ENCODE measurements at places on chromosomes 13 and 19.

DNA sequence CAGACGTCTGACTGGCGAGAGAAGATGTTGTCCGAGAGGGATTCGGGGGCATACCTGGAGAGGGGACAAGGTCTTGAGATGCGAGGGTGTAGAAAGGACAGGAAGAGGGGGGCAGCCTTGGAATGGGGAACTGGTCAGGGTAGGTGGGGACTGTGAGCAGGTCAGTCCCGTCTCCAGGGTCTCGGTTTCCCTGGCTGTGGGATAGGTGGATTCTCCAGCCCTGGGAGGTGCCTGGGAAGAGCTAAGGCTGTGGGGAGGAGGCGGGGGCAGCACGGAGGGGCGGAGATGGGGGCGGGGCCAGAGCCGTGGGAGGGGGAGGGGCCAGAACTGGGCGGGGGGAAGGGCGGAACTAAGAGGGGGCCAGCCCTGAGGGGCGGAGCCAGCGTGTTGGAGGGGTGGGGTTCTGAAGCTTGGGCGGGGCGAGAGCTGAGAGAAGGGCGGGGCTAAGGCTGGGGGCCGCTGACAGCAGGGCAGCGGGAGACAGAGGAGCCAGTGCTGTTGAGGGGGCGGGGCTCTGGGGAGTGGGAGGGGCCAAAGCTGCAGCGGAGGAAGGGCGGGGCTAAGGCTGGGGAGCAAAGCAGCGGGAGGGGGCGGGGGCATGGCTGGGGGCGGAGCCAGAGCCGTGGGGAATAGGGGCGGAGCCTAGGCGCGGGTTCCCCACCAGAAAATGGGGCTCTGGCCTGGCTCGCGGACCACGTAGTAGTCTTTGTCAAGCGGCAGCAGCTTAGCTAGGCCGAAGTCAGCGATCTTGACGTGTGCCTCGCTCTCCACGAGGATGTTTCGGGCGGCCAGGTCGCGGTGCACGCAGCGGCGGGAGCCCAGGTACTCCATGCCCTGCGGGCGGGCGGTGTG is 9.5 kb upstream of the INSL3 start:
- peak; percentile 74 for DNase-seq

GRCh38 chr13:46116653-46117502 is 12.0 kb upstream of the CPB2 start:
- DNase-seq, result no peak

GRCh38 chr13:33287142-33287882 is 1.8 kb upstream of the STARD13 start:
- DNase-seq, result no peak

- DNase-seq, result no peak
These were observed 1.4 kb downstream of the SGCG start for GRCh38 chr13:23182142-23182541.

DNA sequence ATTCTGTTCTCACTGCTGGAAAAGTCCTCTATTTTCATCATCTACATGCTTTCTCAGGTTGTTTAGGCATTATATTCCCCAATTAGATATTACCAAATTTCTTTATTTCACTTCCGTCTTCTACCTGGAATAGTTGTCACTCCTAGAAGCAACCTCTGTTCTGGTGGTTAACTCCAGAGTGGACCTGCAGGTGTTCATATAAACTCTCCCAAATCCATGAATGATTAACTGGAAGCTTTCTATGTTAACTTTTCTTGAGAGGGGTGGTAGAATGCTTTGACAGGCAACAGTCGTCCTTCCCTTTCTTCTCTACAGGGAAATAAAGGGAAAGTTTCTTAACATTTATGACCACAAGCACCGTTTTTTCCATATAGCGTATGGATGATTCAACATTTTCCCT is 48.4 kb upstream of the UFM1 start:
- DNase-seq, result no peak

DNA sequence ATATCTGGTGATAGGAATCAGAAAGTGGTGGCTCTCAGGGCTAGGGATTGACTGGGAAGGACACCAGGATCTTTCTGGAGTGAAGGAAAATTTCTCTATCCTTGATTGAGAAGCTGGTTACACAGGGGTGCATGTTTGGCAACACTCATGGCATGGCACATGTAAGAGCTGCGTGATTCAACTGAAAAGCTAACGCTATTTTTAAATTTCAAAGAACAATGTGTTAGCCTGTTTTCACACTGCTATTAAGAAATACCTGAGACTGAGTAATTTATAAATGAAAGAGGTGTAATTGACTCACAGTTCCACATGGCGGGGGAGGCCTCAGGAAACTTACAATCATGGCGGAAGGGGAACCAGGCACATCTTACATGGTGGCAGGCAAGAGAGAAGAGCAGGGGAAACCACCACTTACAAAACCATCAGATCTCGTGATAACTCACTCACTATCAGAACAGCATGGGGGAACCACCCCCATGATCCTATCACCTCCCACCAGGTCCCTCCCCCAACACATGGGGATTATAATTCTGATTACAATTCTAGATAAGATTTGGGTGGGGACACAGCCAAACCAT is 7.4 kb downstream of the SIGLEC8 start:
- DNase-seq, result no peak

- no peak for DNase-seq
These were observed 7.0 kb upstream of the LRP3 start for GRCh38 chr19:33187183-33187540.

DNA sequence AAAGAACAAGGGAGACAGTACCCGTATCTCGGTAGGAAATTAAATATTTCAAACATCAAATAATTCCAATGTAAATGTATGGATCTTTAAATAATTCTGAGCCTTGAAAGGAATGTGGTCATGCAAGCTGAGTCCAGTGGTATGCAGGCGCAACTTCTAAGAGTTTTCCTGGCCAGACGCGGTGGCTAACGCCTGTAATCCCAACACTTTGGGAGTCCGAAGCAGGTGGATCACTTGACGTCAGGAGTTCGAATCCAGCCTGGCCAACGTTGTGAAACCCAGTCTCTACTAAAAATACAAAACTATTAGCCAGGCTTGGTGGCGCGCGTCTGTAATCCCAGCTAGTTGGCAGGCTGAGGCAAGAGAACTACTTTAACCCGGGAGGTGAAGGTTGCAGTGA is 1.1 kb upstream of the ZNF845 start:
- DNase-seq, result no peak

DNA sequence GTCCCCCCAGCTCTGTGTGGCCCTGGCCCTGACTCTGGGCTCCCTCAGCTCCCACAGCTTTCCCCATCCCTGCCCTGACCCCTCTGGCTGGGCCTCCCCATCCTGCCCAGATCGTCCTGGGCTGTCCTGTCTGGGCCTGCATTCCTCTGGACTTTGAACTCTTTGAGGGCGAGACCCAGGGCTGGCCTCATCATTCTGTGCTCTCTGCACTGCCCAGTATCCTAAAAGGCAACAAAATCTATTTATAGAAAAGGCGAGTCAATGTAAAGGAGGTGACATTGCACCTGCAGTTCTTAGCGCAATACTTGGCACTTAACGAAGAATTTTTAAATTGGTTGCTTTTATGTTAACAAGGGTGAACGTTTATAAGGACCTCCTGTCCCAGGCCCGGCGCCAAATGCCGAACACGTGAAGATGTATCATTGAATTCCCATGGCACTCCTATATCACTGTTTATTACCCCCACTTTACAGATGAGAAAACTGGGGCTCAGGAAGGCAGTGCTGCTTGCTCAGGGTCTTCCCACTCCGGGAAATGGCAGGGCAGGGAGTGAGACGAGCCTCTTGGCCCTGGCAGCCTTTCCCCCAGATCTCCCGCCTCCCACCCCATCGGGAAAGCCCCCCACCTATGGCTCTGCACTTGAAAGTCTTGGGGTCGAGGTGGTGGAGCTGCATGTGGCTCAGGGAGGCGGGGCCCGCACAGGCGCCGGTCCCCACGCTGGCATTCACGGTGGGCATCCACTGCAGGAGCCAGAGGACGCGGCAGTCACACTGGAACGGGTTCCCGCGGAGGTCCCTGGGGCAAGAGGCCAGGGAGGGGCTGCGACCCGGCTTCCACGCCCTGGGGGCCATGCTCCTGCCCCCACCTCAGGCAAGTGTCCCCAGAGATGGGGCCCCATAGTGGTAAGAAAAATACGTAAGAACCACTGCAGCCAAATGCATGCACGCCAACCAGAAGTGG is 3.8 kb downstream of the LGI4 start:
- DNase-seq, result no peak

DNA sequence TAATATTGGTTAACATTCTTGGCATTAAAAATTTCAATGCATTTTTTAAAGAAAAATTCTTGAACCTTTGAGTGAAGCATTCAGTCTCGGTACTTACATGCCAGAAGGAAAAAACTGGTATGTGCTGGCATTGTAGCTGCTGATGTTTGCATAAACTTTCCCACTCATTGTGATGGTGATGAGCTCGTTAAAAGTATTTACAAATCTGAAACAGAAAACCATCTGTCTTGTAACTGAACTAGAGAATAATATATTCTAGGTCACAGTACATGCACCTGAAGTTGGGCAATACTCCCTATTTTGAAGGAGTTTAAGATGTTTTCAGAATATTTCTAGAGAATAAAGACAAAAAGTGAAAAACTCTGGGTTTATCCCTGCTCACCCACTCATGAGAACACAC is 64.1 kb downstream of the SLC15A1 start:
- DNase-seq, result no peak

DNA sequence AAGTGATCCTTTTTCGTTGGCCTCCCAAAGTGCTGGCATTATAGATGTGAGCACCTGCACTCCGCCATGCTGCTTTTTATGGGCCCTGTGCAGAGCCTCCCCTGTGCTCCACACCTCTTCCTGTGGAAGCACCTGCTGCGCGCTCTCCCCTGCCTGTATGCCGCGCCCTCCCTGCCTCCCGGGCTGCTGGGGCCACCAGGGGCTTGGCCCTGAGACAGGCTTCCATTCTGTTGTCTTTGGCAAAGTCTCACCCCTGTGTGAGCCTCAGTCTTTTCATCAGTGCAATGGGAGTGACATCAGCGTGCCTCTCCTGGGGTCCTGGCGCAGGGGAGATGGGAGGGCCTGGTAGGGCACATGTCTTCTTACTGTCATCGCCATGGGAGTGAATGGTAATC is 1.3 kb downstream of the FAM174C start:
- DNase-seq, result no peak

- no peak for DNase-seq
These were observed 133.7 kb downstream of the GGACT start for GRCh38 chr13:100454876-100455275.

GRCh38 chr19:1847684-1848398 is 442 bp downstream of the REXO1 start:
- DNase-seq, result no peak

- no peak for DNase-seq
These were observed 139.3 kb downstream of the TNFRSF19 start for GRCh38 chr13:23709536-23709935.

GRCh38 chr13:113804703-113805430 is 45.8 kb downstream of the TMEM255B start:
- DNase-seq, result no peak

- peak; percentile 78 for DNase-seq
These were observed 102.6 kb upstream of the RNF113B start for GRCh38 chr13:98279473-98280175.

DNA sequence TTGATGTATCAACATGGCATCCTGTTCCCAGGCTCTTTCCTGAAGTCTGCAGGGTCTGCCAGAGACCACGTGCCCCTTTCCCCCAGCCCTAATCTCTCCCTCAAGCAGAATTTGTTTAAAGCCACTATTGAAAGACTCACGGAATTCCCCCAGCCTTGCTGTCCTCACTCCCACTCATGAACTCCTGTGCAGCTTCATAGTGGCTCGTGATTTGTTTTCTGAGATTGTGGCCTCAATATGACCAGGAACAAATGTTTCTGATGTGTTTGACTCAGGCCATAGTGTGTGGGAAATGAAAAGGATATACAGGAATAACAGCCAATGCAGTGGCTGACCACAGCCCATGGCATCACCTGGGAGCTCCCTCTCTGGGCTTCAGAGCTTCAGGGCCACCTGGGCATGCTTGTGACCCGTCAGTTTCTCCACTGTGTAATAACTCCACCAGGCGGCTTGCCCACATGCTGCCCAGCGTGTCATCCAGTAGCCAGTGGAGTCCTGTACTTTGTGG is 8.1 kb upstream of the SERPINE3 start:
- DNase-seq, result no peak

DNA sequence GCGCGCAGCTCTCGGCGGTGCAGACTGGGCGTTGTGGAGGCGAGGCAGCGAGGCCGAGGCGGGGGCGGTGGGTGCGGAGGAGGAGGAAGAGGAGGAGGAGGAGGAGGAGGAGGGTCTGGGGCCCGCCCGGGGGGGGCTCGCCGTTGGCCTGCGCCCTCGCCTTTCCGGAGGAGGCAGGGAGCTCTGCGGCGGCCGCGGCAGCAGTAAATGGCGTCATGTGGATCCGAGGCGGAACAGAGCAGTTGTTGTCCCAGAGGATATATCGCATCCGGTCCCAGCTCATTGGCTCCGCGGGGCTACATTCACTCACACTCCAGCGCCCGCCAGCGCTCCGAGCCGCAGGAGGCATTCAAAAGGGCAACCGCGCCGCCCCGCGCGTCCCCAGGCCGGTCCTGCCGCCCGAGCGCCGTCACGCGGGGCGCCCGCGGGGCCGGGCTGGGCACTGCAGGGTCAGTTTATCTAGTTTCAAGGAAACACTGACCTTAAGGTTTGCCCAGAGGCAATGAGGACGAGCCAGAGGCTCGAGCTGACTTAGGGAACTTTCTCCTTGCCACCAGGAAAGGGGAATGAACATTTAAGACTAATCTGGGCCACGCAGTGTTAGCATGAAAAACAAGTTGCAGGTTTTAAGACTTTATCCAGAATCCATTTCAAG is at the start of gene SPRY2:
Gene SPRY2, minus strand, starts transcription at position 26 of the 655 bp plus-strand sequence. CDS start 3,421 bp downstream, outside the sequence.
- no peak for DNase-seq

DNA sequence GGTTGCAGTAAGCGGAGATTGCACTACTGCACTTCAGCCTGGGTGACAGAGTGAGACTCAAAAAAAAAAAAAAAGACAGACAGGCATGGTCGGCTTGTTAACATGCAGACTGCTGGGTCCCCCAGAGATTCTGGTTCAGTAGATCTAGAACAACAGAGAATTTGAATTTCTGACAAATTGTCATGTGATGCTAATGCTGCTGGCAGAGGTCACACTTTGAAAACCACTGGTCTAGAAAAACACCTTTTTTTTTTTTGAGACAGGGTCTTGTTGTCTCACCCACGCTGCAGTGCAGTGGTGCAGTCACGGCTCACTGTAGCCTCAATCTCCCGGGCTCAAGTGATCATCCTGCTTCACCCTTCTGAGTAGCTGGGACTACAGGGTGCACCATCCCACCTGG is 7.7 kb upstream of the LRFN3 start:
- DNase-seq, result no peak

Measured in NCI-H187 (cell line).